Natural killer cell (primary cell): ENCODE measurements at places on chromosomes 1 and 21. TPM values are rescaled to one million over a fixed set of nuclear protein-coding genes. Genes with fewer than 3 reads are reported as not detected.

The FAM76A gene
- 19.5 TPM for total RNA-seq

GRCh38 chr1:159959451-159959850 lies 5.4 kb upstream of the SLAMF9 start:
- DNase-seq, result no peak

GRCh38 chr1:26684763-26685508 lies 10.9 kb upstream of the ARID1A start:
- DNase-seq, result no peak

DNA sequence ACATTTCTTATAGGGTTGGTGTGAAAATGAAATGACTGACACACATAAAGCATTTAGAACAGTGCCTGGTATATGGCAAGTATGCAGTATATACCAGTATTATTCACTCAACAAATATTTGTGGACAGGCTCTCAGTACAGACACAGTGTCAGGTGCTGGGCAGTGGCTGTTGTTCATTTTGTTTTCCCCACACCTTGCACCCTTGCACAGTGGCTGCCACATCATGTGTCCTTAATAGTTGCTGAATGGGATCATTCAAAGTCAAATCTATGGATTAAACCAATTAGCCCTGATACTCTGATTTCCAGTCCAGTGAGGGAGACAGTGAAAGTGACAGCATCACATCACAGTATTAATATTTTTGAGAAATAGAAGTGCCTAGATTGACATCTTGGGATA lies 2.4 kb downstream of the SLAMF1 start:
- DNase-seq, result no peak
